ENCODE measurements at places on chromosomes 5 and 9.

DNA sequence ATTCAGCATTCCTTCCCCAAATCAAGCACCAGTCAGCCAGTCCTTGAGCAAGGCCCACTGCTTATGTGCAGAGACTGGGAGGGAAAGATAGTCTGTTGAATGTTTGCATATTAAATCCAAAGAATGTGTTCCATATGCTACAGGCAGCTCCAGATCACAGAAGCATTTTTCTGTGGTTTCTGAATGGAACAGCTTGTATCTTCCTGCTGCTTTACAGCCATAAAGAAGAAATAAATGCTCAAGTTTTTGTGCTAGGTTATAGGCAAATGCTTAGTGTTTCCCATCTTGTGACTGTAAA lies 310.3 kb downstream of the TRIM36 start:
- DNase-seq, result no peak

DNA sequence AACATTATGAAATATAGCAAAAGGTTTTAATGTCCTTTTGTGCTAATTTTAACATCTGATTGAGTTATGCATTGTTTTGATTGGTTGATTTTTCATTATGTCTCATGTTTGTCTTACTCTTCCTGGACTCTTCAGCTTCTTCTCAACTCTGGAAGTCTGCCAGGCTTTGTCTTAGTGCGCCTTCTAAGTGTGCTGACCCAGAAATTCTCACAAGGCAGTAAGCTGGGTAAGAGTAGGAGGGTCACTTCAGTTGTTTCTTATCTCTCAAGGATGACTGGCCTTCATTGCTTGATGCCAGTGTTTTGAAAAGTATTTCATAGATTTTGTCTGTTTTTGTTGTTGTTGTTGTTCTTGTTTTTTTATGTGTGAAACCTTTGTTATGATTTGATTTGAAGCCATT lies 59.2 kb downstream of the RIC1 start:
- DNase-seq, result no peak

DNA sequence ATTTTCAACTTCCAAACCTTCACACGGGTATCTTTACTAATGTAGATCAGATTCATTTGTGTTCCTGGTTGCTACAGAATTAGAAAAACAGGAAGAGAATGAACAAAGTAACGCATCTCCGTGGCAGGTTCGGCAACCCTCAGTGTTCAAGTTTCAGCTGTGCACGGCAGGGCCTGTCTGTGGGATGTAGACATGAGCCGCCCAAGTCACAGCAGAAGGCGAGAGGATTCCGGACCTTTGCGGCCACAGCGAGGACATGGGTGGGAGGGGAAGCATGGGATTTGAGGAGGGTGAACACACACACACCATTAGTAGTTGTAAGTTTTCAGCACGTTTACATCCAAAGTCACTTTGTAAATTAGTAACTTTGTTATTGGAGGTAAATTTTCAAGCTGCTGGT lies 31.7 kb upstream of the CEP72 start:
- DNase-seq, result no peak

GRCh38 chr9:132983491-132984201 lies 5.2 kb downstream of the GFI1B start:
- DNase-seq, result no peak

GRCh38 chr5:55222092-55222984 lies 4.8 kb downstream of the MCIDAS start:
- DNase-seq, result peak; percentile 47

DNA sequence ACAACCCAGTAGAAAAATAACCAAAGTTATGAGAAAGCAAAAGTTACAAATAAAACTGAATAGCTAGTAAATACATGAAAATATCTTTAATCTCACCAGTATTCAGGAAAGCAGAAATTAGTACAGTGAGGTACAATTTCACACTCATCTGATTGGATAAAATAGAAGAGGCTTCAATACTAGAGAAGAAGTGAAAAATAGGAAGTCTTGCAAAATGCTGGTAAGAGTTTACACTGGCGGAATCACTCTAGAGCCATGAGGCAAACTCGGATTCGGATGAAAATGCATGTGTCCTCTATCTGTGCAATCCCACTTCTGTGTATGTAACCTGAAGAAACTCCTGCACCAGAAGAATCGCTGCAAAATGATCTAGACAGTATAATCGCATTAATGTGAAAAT lies 128.9 kb downstream of the CCDC192 start:
- DNase-seq, result no peak

- DNase-seq, result no peak
These were observed 146.4 kb downstream of the SGCD start for GRCh38 chr5:156473269-156473908.

DNA sequence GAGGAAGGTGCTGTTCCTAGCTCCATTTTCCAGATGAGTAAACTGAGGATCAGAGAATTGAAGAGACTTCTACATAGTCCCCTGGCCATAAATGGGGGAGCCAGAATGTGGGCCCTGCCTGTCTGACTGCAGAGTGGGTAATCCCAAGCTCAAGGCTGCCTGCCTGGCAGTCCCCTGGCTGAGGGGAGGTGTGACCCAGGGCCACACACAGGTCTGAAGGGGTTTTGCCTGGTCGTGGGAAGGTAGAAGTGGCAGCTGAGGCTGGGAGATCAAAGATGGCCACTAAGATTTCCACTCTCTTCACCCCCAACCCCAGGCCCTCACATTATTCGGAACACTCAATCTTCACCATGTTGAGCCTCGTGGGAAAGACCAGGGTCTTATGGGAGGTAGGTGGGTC lies 176.3 kb downstream of the MACROH2A1 start:
- no peak for DNase-seq

DNA sequence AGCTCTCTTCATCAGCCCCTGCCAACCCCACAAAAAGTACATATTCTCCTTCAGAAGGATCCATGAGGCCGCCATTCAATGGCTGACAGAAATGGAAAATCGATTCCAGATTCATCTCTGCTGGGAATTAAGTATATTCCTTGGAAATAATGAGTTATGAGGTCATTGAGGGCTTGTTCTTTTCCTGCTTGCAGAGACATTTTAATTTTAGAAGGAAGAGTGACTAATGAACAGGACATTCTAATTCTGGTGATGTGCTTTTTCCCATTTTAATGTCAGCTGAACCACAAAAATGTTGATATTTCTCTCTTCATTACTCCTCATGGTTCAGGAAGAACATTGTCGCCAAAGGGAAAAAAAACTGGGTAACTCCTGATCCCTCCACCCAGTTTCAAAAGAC lies 314.0 kb downstream of the PIK3R1 start:
- DNase-seq, result no peak

- DNase-seq, result no peak
These were observed 164.7 kb downstream of the DOCK2 start for GRCh38 chr5:169801781-169802180.

GRCh38 chr9:33111631-33112030 lies 35.2 kb upstream of the SMU1 start:
- no peak for DNase-seq

- peak; percentile 64 for DNase-seq
These were observed 81.1 kb downstream of the PTPN3 start for GRCh38 chr9:109417054-109417453.

GRCh38 chr5:61306531-61307131 lies 25.4 kb upstream of the ZSWIM6 start:
- DNase-seq, result peak; percentile 54

DNA sequence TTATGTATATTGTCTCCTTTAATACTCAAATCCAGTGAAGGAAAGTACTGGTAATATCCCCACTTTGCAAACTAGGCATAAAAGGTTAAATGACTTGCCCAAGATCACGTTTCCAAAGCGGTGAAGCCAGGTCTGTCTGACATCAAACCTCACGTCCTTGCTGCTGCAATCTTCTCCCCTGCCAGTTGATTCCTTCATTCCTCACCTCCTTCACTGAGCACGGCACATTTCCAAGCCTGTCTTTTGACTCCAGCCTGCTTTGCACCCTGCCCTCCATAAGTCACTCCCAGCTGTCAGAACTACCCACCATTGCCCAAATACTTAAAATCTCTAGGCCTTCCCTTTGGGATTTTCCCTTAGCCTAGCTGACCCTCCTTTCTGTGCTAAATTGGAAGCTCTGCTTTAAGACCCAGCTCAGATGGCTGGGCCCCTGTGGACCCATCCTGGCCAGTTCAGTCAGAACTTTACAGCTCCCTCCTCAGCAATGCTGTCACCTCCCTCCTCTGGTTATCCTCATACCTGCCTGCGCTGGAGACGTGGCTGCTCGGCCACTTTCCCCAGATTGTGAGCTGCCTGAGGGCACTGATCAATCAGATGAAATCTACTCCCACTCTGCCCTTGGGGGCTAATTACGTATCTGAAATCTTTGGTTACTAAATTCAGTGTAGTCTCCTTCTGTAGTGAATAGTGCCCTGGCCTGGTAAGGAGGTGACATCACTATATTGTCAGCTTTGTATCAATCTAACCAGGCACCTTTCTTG lies 51.2 kb downstream of the SLC36A1 start:
- no peak for DNase-seq

- DNase-seq, result no peak
These were observed 282.9 kb downstream of the NR3C1 start for GRCh38 chr5:143120460-143121134.

GRCh38 chr5:169426784-169427183 lies 125.8 kb upstream of the SLIT3 start:
- no peak for DNase-seq

DNA sequence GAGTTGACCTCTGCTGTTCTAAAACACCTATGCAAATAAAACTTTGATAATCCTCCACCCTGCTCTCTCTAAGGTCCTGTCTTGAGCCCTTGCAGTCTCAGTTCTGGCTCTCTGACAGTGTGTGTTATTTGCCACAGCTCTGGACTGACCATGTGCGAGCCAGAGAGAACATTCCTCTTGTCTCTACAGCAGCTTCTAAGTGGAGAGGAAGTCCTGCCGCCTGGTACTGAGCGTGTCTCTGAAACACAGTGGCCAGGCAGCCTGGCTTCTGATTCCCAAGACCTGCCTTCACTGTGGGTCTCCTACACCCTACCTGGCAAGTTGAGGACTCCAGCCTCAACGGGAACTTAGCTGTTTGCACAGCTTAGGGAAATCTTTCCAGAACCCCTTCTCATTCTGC lies 61.6 kb downstream of the ENTREP1 start:
- DNase-seq, result no peak

GRCh38 chr5:181188700-181189362 lies 16.2 kb downstream of the TRIM7 start:
- peak; percentile 78 for DNase-seq

GRCh38 chr5:33299621-33300208 lies 141.1 kb upstream of the TARS1 start:
- peak; percentile 9 for DNase-seq

- DNase-seq, result no peak
These were observed 46.7 kb upstream of the MACIR start for GRCh38 chr5:103211576-103212561.

DNA sequence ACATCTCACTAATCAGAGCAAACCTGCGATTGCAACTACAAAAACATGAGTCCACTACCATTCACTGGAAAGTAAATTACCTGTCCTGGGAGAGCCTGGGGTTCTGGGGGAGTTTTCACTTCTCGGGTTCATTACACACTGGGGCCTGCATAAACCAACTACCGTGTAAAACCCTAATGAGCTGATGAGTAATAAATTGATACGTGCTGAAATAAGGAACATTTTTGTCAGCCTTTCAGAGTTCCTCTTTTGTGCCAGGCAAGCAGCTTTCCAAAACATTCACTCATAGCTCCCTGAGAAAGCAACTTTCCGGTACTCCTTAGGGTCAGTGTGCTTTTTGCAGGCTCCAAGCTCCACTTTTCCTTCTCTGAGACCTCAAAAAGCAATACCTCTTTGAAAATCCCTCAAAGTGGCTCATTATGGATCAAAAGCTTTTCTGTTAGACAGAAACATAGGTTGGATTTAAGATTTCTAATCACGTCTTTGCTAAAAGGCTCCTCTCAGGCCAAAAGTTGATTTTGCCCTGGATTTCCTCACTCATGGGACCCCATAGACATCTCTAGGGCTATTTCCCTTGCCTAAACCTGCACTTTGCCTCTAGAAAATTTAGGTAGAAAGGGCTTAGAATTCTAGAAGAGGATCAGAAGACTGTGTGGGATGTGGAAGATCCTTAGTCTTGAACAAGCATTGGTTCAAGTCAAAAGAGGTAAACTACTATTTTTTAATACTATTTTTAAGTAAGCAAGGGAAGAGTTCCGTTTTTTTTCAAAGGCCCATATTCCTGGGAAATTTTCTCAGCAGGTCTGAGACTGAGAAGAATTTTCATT lies 74.8 kb downstream of the ST8SIA4 start:
- no peak for DNase-seq

- DNase-seq, result no peak
These were observed 90.3 kb upstream of the APC start for GRCh38 chr5:112647428-112647827.

DNA sequence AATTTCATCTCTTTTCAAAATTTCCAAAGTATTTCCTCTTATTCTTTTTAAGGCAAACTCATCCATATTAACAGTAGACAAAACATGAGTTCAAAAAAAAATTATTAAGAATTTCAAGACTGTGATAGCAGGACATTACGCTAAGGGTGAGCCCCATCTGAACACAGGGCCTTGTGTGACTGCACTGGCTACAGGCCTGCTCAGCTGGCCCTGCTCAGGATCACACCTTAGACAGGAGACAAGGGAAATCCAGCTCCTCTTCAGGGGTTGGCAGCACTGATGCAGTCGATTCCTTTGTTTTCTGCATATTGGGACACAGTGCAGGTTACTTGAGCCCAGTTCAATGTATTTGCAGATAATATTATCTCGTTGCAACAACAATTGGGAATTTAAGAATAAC lies 444.7 kb downstream of the PLK2 start:
- no peak for DNase-seq

DNA sequence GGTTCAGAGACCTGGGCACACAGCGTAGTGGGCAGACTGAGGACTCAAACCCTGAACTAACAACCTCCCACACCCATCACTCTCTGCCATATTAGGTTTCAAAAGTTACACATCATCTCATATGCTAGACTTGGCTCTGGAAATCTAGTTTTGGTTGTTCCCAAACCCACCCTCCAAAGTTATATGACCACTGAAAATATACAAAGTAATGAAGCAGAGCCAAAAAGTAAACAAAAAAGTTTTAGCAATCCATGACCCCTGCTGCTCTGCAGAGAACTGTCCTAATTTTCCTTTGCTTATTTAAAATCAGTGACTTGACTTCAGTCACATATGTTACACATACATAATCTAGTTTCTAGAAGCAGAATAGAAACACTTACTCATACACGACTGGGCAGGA lies 155.6 kb upstream of the TAS2R1 start:
- DNase-seq, result no peak

- DNase-seq, result no peak
These were observed 3.9 kb downstream of the SPTAN1 start for GRCh38 chr9:128556276-128556675.

DNA sequence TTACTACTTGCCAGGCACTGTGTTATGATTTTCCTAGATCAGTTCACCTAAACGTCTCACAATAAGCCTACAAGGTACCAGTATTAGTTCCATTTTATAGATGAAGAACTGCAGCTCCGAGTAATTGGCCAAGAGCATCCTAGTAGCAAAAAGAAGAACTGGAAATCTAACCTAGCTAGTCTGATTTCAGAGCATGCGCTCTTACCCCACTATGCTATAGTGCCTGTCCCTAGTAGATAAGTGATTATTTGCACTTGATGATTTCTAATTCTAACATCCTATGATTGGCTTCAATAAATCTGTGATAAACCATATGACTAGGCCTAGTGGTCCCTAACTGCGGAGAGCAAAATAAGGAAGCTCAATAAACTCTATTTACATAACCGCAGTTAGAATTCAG lies 7.1 kb upstream of the PLAC8L1 start:
- DNase-seq, result no peak

GRCh38 chr5:77285251-77285841 lies 74.9 kb downstream of the PDE8B start:
- no peak for DNase-seq
